H4 (cell line): ENCODE measurements at places on chromosomes 13 and 19.

- no peak for DNase-seq
These were observed 18.2 kb upstream of the PLAUR start for GRCh38 chr19:43688059-43688701.

GRCh38 chr19:862581-863314 is 3.3 kb downstream of the CFD start:
- no peak for DNase-seq

GRCh38 chr13:114012921-114013320 is 39.0 kb upstream of the C13orf46 start:
- no peak for DNase-seq

- no peak for DNase-seq
These were observed 34.9 kb downstream of the LRCH1 start for GRCh38 chr13:46587807-46588418.

GRCh38 chr19:46466536-46467196 is 4.7 kb downstream of the PNMA8A start:
- DNase-seq: peak; percentile 40

DNA sequence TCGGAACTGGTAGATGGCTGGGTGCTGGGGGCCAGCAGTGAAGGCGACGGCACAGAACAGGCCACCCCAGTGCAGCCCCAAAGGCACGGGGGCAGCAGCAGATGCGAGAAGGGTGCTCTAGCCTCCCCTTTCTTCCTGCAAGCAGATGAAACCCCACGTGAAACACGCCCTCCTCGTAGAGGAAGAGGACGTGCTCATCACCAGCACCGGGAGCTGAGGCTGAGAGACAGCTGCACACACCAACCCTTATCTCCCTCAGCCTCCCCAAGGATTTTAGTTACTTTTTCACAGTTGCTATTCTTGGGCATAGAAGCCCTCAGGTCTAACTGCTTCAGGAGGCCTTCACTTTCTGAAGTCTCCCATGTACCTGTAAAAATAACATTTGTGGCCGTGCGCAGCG is 11.9 kb downstream of the ZNF787 start:
- DNase-seq: no peak

GRCh38 chr13:66574606-66575005 is 655.5 kb downstream of the PCDH9 start:
- DNase-seq: no peak

- DNase-seq: no peak
These were observed 355.1 kb downstream of the SLITRK5 start for GRCh38 chr13:88026241-88026640.

DNA sequence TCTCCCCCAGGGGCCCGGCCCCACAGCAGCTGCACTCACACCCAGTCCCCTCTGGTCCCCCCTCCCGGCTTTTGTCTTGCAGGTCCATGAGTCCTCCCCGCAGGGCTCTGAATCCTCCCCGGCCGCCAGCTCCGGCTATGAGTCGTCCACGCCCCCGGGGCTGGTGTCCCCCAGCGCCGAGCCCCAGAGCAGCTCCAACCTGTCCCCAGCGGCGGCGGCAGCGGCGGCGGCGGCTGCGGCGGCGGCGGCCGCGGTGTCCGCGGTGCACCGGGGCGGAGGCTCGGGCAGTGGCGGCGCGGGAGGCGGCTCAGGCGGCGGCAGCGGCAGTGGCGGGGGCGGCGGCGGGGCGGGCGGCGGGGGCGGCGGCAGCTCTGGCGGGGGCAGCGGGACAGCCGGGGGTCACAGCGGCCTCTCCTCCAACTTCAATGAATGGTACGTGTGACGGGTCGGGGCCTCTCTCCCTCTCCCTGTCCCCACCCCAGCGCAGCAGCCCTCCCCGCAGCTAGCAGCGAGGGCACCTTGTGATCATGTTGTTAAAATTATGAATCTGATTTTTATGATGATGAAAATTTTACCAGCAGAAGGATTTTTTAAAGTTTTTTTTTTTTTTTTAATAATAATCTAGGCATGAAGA is 3.8 kb downstream of the ZIC2 start:
- DNase-seq: no peak

GRCh38 chr13:27595055-27595811 is 25.1 kb downstream of the LNX2 start:
- peak; percentile 59 for DNase-seq

GRCh38 chr19:4036576-4037300 is 29.2 kb downstream of the PIAS4 start:
- no peak for DNase-seq

DNA sequence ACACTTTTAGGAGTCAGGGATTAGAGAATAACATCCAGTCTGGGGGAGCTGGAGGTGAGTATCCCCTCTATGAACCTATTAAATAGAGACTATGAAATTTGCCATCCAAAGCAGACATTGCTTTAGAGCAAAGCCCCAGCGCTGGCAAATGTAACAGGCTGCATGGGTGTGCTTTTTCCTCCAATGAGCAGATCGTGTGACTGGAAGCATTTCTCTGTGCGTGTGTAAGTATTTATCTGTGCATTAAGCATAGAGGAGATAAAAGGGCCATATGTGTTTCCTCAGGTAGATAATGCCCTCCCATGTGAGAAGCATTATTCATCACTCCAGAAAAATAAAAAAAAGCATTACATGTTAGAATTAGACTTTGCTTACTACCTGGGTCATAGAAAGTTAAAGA is 924 bp downstream of the TNFSF13B start:
- DNase-seq: no peak

DNA sequence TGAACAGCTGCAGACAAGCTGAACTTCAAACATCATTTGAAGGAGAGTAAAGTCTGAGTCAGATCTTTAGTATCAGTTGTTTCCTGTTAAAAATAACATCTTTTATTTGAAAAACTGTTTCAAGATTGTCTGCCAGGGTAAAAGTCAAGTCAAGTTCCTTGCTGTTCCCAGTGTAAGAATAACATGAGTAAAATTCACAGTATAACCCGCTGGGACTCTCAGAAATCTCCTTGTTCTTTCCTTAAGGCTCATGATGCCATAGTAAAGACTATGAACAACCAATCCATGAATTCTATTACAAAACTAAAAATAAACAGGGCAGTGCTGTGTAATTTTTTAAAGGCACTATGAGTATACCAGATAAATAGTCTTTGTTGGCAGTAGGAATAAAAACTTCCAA is 112.9 kb downstream of the IRS2 start:
- no peak for DNase-seq

GRCh38 chr19:29858000-29858596 is 46.3 kb downstream of the CCNE1 start:
- peak; percentile 43 for DNase-seq

- no peak for DNase-seq
These were observed 84.5 kb upstream of the IRS2 start for GRCh38 chr13:109870696-109871370.

DNA sequence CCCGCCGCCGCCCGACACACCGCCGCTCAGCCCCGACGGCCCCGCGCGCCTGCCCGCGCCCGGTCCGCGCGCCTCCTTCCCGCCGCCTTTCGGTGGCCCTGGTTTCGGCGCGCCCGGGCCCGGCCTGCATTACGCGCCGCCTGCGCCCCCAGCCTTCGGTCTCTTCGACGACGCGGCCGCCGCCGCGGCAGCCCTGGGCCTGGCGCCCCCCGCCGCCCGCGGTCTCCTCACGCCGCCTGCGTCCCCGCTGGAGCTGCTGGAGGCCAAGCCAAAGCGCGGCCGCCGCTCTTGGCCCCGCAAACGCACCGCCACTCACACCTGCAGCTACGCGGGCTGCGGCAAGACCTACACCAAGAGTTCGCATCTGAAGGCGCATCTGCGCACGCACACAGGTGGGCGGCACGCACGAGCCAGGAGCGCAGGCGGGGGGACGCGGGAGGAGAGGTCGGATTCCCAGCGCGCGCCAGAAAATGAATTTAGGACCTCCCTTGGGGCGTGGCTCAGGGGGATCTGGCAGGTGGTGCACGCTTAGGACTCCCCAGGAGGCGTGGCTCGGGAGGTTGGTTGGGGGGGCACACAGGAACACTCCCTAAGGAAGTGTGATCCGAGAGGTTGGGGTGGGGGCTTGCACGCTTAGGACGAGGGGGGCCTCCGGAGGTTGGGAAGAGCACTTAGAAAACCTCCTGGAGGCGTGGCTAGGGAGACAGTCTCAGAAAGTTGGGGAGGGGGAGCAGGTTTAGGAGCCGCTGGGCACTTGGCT is 1.2 kb downstream of the KLF2 start:
- DNase-seq: no peak

GRCh38 chr19:55626350-55626749 is 2.0 kb upstream of the ZNF784 start:
- no peak for DNase-seq

GRCh38 chr13:59280297-59280696 is 883.4 kb downstream of the DIAPH3 start:
- no peak for DNase-seq

GRCh38 chr19:51566489-51567100 is 4.5 kb upstream of the ZNF175 start:
- DNase-seq: no peak

DNA sequence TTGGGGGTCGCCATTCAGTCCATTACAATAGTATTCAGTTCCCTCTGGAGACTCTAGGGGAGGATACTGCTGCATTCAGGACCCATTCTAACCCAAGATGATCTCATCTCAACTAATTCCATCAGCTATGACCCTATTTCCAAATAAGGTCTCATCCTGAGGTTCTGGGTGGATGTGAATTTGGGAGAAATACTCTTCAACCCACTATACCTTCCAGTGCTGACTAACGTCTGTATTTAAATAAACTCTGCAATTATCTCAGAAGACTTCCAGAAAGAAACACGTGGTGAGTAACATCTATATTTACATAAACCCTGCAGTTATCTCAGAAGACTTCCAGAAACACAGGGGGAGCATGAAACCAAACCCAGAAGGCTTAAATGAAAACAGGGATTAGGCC is 1300.7 kb downstream of the PCDH9 start:
- DNase-seq: peak; percentile 8

- no peak for DNase-seq
These were observed 40.5 kb upstream of the TPM4 start for GRCh38 chr19:16035601-16036297.

DNA sequence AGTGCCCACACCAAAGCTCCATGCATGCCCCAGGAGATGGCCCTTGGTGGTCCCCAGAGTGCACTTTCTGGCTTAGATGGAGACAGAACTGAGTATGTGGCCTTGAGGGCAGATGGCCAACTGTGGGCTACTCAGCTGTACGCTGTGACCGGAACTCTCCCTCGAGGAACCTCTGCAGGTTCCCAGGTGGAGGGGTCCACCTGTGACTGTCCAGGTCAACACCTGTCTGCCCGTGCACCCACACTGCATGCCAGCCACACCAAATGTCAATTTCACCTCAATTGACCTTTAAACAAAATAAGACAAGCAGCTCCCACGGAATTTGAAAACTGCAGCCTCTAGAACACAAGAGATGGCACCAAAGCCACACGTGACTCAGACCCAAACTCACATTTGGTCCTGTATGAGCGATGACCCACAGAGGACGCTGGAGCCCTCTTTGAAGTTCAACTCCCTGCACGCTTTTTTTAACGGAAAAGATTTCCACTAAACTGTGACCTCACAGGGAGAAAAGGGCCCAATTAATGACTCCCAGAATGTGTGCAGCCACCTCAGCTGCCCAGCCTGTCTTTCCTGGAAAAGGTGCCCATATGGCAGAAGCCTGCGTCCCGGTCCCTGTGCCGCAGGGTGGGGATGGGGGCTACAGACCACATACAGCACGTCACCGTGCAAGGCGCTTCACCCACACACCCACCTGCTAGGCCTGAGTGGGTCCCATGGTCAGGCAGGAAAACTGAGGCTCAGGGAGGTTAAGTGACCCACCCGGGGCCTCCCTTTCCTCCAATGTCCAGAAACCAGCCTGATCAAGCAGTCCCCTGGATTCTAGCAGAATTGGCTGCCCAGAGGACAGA is 47.7 kb downstream of the KLF2 start:
- no peak for DNase-seq

DNA sequence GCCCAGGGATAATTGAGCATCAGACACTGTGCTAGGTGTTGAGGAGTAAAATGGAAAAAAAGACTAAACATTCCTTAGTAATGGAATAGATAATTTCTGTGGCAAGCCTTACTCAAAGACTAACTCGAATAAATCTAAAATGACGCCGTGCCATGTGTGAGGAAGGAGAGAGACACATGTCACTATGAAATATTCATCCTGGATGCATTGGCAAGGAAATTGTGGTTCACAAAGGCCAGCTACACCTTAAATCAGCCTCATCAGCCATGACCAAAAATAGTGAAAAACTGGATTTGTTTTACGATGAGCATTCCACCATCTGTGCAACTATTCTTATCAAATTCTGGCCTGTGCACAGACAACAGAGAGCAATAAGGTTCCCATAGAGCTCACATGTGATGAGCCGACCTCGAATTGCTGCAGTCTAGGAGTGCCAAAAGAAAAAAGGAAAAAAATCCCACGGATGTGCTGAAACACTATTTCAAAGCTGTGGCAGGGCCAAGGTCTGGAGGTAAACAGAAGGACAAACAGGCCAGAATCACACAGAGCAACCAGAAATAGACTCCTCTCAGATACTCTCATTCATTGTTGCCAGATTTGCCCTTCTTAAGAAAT is 505.7 kb downstream of the EFNB2 start:
- no peak for DNase-seq

DNA sequence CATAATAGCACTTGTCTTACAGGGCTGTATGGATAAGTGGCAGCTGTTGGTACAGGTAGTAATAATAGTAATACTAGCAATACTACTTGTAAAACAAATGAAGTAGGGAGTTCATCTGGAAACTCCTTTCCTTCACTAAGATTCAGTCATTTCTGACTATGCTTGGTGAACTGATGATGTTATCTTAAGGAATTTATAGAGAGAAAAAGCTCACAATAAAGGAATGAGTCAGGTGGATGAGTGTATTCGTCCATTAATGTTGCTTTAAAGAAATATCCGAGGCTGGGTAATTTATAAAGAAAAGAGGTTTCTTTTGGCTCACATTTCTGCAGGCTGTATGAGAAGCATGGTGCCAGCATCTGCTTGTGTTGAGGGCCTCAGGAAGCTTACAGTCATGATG is 477.3 kb downstream of the KLF12 start:
- no peak for DNase-seq

DNA sequence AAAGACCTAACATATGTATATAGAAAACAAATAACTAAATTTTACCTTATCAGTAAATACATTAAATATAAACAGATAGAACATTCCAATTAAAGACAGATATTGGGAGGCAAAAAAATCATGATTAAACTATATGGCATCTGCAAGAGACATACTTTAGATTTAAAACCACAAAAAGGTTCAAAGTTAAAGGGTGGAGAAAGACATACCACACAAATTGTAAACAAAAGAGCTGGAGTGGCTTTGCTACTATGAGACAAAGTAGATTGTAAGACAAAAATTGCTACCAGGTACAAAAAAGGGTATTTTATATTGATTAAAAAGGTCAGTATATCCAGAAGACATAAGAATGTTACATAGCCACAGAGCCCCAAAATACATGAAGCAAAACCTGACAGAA is 200.2 kb downstream of the KCNRG start:
- DNase-seq: no peak

DNA sequence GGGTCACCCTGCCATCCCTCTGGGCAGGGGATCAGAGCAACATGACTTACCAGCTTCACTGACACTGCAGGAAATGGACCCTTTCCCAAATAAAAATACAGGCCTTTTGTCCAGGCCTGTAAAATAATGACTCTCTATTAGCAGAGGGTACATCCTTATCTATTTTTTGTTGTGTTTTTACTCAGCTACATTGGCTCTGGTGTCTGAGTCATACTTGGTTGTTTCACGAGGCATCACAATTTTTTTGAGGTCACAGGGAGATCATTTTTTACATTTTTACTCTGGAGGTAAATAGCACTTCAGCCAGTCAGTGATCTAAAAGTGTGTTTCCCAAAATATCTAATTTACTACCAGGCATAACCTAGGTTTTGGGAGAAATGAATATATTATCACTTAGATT is 6.9 kb upstream of the HTR2A start:
- DNase-seq: no peak
